Gastroesophageal sphincter (tissue), 4 donors: ENCODE measurements at places on chromosomes 6 and 20.

DNA sequence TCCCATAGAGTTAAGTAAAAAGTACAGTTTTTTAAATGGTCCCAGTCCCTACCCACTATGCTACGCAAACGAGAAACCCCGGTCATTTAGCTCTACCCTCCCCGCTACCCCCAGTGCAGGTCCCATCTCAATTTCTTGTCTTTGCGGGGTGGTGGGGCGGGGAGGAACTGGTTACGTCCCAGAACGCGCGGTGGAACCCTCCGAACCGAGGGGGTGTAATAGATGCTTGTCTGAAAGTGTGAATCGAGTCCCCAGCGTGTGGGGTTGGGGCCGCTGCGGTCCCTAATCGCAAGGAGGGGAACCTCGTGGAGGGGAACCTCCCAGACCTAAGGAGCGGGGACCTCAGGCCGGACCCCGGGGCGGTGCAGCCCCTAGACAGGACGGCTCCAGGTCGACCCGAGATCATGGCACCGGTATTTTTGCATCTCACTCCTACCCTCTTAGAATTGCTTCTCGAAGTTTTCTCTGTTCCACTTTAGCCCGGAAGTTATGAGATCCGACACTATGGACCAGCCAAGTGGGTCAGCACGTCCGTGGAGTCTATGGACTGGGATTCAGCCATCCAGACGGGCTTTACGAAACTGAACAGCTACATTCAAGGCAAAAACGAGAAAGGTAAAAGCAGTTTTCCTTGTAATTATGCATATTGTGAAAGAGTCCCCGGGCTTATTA is 779 bp downstream of the HEBP2 start:
- ATAC-seq: peak; percentile 14

GRCh38 chr6:34226731-34227586 is 9.7 kb upstream of the HMGA1 start:
- no peak for ATAC-seq

DNA sequence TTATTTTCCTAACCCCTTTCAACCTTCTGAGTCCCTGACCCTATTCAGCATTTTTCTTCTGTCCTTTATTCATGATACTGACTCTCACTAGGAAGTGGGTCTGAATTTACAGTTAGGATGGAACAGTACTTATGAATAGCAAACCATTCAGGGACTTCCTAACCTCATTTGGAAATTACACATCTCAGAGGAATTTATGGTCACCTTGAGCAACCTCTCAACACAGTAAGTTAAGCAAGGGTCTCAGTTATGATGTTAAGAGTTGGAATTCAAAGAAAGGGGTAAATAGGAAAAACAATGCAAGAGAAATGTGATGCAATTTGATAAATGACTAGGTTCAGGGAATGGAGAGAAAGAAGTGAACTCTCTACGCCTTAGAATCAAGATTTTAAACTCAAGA is 97.3 kb downstream of the GPR6 start:
- no peak for ATAC-seq

- ATAC-seq: no peak
Measured at GRCh38 chr20:60213126-60213893, 255.1 kb downstream of the CDH26 start.

- no peak for ATAC-seq
Measured at GRCh38 chr20:933029-933428, 16.9 kb upstream of the ANGPT4 start.

GRCh38 chr6:40762981-40763380 is 175.8 kb upstream of the LRFN2 start:
- no peak for ATAC-seq

- no peak for ATAC-seq
Measured at GRCh38 chr6:87807475-87807874, 105.4 kb upstream of the AKIRIN2 start.
